Stimulated activated CD4-positive, alpha-beta T cell treated with anti-CD3 and anti-CD28 coated beads, Interleukin-15, amount 100 ng/mL, for 24 hours (primary cell): ENCODE measurements at places on chromosomes 3 and 15.

DNA sequence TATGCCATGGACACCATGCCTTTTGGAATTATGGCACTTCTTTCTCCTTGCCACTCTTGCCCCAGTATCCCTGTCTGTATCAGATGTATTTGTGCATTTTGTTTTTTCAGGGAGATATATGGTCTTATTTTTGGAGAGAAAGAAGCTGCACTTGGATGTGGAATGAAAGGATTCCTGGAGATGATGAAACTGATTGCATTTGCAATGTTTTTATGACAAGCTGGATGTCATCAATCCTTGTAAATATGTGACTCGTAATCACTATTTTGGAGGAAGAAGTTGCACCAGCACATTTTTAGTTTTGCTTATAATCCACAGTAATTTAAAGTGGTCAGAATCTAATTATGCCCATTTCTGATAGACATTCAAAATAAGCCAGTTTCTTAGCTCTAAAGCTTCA lies 165.0 kb downstream of the NR1D2 start:
- DNase-seq: no peak

- DNase-seq: no peak
Measured at GRCh38 chr15:90463381-90463780, 66.3 kb upstream of the CRTC3 start.

GRCh38 chr3:155130001-155130400 lies 49.9 kb downstream of the MME start:
- DNase-seq: no peak

DNA sequence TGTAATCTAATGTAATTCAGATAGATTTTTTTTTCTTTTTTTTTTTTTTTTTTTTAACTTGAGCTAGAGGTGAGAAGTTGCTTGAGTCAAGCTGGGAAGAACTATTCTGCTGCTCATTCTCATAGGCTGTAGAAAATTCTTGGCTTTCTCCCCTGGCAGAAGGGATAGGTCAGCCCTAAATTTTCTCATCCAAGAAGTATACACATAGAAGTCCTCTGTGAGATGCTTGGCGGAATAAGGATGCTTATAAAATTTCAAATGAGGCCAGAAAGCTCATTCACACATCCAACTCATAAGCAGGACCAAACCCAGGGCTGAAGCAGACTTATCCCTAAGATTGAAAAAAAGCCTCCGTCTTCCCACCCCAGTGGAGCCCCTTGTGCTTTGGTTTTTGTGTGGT lies 572.5 kb downstream of the SQOR start:
- no peak for DNase-seq

GRCh38 chr15:49328941-49329340 lies 94.1 kb upstream of the FGF7 start:
- DNase-seq: no peak

DNA sequence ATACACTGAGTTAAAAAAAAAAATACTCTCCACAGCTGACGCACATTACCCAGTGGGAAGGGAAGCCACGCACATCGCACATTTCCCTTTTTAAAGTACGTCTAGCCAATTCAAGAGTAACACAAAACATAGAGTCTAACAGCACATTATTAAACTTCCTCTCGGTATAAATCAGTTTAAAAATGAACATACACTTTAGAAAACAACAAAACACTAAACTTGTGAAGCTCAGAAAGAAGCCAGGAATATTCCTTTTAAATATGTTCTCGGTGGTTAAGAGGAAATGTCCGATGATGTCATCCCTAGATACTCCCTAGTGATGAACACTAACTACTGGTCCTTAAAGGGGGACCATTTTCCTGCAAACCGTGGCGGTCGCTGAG lies 721 bp downstream of the MYEF2 start:
- peak; percentile 5 for DNase-seq

- DNase-seq: no peak
Measured at GRCh38 chr3:144112036-144112435, 140.4 kb downstream of the DIPK2A start.

- no peak for DNase-seq
Measured at GRCh38 chr15:101048581-101049030, 129.4 kb downstream of the LRRK1 start.

DNA sequence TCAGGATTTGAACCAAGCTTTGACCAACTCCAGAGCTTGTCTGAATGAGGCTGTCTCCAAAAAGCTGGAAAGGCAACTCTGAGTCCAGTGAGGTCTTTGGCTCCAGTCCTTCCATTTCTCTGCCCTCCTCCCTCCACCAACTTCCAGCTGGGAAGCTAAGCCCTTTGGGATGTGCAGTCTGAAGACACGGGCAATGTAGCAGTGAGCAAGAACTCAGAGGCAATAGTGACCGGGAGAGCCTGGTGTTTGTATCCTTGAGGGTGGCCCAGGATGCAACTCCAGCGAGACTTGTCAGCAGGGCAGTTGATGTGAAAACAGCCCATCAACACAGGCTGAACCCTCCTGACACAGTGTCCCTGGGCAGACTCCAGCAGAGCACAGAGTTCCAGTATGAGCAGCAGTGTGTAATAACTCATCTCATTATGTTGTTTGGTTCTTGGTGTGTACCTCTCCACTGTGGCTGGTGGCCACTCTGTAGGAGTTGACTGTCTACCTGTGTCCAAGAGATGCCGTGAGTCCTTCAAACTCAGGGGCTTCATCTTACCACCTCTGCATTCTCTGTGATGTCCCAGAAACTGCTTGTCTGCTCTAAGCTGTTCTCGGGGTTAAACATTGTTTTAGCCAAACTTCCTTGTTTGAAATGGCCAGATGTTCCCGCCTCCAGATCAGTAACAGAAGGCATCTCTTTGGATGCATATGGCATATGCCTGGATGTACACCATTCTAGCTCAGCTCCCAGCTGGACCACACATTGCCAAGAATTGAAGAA lies 6.6 kb downstream of the CDCP1 start:
- no peak for DNase-seq

DNA sequence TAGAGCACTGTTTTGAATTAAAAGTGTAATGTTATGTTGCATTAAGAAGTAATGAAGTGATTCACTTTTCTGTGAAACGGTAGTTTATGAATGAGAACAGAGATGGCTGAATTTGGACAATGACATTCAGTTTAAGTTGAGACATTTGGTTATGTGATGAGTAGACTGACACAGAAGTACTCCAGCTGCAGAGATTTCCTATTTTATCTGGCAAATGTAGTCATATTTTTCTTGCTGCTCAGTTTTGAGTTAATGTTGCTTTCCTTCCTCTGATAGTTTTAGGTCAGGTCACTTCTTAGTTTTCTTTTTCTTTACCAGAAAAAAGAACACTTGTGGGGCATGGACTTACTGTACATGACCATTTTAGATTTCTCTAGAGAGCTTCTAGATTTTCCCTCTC lies 51.2 kb downstream of the ASB7 start:
- no peak for DNase-seq

DNA sequence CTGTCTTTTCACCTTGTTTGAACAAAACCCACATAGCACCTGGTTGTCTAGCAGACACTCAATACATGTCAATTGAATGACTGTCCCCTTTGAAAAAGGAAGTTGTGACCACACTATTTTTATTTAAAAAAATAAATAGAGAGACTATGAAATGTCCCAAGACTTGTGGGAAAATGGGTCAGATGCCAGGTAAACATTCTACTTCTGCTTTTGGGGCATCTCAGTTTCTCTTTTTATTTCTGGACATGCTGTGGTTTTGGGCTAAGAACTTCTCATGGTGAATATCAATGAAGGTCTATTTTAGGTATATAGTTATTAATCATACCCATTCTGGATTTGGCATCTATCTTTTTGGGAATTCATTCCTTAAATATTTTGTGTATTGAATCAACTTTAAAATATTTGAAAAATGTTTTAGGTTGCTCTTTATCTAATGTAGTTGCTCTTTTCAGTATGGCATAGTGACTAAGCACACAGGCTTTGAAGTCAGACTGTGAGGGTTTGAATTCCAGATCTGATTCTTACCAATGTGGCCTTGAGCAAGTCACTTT lies 4.4 kb downstream of the TMEM45A start:
- DNase-seq: no peak

GRCh38 chr15:40115670-40116093 lies 7.0 kb upstream of the BMF start:
- peak; percentile 63 for DNase-seq

DNA sequence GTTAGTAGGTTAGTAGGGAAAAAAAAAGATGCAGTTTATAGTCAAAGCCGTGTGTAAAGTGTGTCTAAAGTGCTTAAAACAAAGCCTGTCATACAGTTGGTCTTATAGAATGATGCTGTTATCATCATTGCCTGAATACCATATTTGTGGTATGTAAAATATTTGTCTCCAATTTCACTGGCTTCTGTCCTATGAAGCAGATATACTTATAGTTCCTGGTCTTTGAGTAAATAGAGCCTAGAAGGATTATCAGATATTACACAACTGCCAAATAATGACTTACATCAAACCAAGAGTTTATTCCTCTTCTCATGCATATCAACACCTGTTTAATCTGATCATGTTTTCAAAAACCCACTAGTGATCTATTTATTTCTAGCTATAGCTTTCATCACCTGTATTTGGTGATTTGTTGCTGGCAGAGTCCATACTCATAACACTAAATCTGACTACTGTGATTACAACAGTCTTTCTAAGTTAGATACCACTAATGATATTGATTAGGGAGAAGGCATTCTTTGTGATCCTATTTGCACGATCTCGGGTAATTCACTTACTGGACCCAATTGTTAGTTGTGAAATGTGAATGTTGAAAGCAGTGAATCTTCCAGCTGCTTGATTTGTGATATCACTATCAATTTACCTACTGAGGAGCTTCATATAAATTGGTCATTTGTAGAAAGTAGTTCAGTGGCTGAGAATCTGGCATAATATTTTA lies 413.7 kb downstream of the LPP start:
- no peak for DNase-seq

DNA sequence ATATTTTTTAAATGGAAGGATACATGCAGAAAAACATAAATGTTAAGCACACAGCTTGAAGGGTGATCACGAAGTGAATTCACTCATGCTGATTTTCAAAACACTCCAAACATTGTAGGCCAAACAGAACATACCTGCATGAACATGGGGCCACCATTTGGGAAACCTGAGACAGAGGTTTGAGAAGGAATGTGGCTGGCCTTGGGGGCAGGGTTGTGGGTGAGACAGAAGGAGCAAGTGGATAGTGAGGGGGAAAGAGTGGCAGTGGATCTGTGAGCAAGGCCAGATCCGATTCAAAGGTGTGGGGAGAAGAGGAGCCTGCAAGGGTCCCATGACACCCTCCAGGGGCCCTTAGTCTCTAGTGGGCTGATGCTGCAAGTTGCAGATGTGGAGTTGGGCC lies 94.9 kb downstream of the HMG20A start:
- DNase-seq: no peak

GRCh38 chr3:142209655-142210054 lies 15.7 kb downstream of the GK5 start:
- no peak for DNase-seq

DNA sequence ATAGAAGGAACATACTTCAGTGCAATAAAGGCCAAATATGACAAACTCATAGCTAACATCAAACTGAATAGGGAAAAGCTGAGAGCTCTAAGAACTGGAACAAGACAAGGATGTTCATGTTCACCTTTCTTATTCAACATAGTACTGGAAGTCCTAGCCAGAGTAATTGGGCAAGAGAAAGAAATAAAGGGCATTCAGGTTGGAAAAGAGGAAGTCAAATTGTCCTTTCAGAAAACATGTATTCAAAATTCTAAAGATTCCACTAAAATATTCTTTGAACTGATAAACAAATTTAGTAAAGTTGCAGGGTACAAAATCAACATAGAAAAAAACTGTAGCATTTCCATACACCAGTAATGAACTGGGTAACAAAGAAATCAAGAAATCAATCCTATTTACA lies 12.2 kb upstream of the ZNF197 start:
- no peak for DNase-seq

- no peak for DNase-seq
Measured at GRCh38 chr15:33587773-33588172, 277.0 kb downstream of the RYR3 start.

- DNase-seq: no peak
Measured at GRCh38 chr15:69072906-69073305, 58.4 kb downstream of the NOX5 start.

GRCh38 chr15:92165001-92165346 lies 228.7 kb upstream of the ST8SIA2 start:
- DNase-seq: no peak

- no peak for DNase-seq
Measured at GRCh38 chr15:43274136-43274535, 7.4 kb upstream of the TGM5 start.

- DNase-seq: peak; percentile 91
Measured at GRCh38 chr15:101206176-101206591, 45.7 kb downstream of the CHSY1 start.

GRCh38 chr15:63348392-63348791 lies 33.3 kb downstream of the CA12 start:
- DNase-seq: no peak

DNA sequence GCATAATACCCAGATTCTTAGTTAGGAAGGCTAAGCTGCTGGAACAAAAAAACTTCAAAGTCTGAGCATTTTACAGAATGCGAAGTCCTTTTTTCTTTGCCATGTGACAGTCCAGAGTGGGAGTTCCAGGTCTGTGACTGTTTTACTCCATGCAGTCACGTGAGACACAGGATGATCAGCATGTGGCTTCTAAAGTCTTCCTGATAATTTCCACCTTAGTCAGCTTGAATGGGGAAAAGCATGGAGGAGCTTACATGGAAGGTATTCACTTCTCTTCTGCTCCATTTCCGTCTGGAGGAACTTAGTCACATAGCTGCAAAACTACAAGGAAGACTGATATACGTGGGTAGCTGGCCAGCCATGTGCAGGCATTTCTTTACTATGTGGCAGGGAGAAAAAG lies 1.7 kb downstream of the SNTN start:
- DNase-seq: no peak

DNA sequence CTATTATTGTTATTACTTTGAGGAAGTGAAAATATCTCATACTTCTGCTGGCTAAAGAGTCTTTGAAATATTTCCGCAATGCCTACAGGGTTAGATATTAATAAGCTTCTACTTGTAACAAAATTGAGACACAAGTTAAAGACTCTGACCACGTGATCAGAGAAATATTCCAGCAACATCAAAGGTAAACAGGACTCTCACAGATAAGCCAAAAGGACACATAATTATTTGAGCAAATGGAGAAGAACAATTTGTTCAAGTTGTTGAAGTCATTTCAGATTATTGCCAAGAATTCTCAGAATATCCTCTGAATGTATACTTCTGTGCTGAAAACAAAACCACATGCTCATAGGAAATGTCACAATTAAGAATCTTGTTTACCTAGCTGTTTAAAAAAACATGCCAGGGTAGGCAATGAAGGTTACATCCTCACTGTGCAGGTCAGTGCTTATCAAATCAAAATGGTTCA lies 225.8 kb upstream of the ALCAM start:
- DNase-seq: no peak
